ENCODE measurements at places on chromosomes 3 and 15. TPM values are rescaled to one million over a fixed set of nuclear protein-coding genes. Genes with fewer than 3 reads are reported as not detected.

Gene DISP2
- total RNA-seq, result 0.16 TPM

Gene EOMES
- total RNA-seq, result 0.15 TPM

Gene SLC12A8
- total RNA-seq, result 0.13 TPM

Gene HYAL1
- total RNA-seq, result 10.5 TPM

Gene ADAMTS7
- 2.6 TPM for total RNA-seq

Measured in gastroesophageal sphincter (tissue), 4 donors.